ENCODE measurements at places on chromosomes 7 and 10.

DNA sequence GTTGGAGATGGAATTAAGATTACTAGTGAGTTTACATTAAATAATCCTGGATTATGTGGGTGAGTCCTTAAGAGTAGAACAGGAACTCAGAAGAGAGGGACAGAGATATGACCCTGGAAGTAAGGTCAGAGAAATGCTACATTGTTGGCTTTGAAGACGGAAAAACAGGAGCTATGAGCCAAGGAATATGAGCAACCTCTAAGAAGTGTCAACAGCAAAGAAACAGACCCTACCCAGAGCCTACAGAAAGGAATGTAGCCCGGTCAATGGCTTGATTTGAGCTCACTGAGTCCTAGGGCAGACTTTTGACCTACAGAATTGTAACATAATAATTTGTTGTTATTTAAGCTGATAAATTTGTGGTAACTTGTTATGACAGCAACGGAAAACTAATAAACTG is 304.9 kb downstream of the IPMK start:
- no peak for DNase-seq

DNA sequence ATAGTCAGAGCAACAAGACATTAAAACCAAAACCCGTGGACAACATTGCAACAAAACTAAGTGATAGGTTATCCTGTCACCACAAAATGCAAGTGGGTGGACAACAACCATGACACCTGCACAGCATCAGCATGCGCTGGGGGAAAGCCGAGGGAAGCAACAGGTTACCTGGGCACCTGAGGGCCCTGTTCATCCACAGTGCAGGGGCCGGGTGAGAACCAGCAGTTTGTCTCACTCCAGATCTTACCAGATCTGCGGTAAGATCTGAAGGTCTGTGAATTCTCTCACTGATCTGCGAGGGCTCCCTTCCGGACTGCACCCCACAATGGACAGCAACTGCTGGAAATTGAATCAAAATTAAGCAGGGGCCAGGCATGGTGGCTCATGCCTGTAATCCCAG is 30.5 kb upstream of the GRID1 start:
- DNase-seq, result no peak

- DNase-seq, result peak; percentile 43
Measured at GRCh38 chr7:156061689-156062255, 249.5 kb upstream of the SHH start.

DNA sequence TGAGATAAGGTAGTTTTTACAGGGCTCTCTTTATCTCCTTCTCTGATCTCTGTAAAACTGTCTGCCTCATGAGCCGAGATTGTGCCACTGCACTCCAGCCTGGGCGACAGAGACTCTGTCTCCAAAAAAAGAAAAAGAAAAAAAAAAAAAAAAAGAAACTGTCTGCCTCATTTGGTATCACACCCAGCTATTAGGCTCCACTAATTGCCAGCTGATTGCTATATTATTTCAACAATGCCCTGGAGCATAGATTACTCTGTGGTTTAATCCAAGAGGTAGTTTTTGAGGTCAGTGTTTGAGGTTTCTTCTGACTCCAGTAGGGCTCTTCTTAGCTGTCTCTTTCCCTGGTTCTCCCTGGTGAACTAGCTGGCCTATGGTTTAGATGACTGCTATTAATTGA is 268.1 kb upstream of the PLPP4 start:
- DNase-seq, result no peak

DNA sequence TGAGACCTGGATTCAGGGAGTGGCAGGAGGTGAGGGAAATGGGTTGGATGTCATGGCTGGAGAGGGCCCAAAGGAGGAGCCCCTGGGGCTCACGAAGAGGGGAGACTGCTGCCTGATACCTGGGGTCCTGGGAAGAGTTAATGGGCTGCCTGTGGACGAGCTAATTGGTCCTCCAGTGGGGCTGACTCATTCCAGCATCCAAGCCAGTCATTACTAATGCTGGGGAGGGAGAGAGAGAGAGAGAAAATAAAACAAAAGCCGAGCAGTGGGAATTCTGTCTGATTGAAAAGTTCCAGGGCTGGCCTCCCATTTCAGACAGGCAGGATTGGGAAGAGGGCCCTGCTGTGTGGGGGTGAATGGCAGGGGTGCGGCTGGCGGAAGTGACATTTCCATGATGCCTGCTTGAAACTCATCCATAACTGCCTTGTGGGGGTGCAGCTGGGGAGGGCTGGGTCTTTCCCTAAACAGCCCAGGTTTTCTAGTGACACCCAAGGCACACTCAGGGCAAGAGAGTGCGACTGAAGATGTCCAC is 297.8 kb downstream of the RPS24 start:
- DNase-seq, result no peak

GRCh38 chr7:101536232-101536631 is 92.9 kb downstream of the MYL10 start:
- no peak for DNase-seq

DNA sequence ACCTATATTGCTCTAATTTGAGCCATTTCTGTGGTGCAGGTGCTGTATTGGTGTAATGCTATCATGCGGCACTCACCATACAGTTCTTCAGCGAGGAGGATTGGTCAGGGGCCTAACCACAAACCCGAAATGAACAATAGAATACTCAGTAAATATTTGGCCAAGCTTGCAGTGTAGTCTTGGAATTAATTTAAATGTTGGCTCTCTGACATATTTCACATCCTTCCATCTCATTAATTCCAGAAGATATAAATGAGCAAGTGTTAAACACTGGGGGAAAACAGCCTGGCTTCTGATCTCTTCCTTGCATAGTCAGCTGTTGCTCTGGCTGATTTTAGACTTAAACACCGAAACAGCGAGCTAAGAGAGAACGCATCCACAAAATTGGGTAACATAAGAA is 663.1 kb upstream of the GHITM start:
- no peak for DNase-seq

All from upper lobe of right lung (tissue), 1 donor.